ELR (cell line): ENCODE measurements at places on chromosomes 11 and 22.

- no peak for DNase-seq
These were observed 258.3 kb upstream of the ANO3 start for GRCh38 chr11:26073646-26074045.

GRCh38 chr11:128707681-128708080 is 13.8 kb downstream of the FLI1 start:
- peak; percentile 83 for DNase-seq

GRCh38 chr11:66529655-66530054 is 16.2 kb downstream of the ZDHHC24 start:
- DNase-seq: no peak

GRCh38 chr22:21707677-21708076 is 27.9 kb downstream of the YPEL1 start:
- DNase-seq: no peak

DNA sequence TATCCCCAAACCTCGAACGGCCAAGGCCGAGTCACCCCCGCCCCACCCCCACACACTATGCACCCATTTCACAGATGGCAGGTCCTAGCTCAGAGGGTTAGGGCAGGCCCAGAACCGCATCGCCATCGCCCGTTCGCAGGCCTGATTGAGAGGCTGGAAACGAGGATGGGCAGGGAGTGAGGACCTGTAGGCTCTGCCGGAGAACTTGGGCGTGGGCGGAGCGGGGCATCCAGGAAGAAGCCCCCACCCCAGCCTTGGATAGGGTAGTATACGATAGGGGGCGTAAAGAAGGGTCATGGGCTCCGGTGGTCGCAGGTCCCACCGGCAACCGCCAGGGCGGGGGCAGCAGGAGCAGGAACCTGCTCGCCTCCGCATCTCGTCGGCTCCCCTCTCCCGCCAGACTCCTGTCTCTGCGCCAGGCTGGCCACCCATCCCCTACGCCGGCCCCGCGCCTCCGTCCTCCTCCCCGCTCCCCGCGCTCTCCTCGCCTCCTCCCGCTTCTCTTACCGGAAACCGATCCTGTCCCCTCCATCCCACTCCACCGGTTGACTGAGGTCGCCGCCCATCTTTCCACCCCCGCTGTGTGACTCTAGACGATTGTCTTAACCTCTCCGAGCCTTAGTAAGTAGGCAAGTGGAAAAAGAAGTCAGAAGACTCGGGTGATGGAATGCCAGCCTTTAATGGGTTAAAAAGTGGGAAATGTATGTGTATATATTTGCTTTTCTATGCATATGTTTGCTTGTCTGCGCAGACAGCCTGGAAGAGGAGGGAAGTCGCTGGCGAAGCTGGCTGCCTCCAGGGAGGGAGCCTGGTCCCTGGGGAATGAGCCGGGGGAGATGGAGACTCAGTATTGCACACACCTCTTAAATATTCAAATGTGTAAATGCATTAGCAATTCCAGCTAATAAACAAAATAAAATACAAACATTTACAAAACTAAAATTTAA is 52.8 kb downstream of the CYTH4 start:
- DNase-seq: no peak

DNA sequence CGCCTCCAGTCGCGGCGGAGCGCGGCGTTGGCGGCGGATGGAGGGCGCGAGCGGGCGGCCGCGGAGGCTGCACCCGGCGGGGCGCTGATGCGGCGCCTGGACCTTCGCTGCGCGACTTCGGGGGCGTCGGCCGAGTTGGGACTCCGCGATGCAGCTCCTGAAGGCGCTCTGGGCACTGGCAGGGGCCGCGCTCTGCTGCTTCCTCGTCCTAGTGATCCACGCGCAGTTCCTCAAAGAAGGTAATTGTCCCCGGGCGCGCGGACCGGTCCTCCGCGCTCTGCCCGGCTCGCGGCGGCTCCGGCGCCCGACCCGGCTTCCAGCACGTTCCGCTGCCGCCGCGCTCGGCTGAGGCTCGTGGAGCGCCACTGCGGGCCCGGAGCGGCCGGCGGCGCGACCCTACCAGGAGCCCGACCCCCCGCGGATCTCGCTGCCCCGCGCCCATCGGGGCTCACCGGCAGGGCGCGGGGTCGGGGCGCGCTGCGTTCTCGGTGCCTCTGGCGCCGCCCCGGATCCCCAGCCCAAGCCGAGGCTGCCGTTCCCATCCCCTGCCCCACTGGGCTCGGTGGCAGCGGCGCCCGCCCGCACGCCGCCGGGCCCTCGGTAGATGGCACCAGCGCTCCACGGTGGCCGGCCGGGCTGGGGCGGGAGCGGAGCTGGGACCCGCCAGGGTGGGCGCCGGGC is 1251.2 kb downstream of the BRD1 start:
- DNase-seq: no peak

DNA sequence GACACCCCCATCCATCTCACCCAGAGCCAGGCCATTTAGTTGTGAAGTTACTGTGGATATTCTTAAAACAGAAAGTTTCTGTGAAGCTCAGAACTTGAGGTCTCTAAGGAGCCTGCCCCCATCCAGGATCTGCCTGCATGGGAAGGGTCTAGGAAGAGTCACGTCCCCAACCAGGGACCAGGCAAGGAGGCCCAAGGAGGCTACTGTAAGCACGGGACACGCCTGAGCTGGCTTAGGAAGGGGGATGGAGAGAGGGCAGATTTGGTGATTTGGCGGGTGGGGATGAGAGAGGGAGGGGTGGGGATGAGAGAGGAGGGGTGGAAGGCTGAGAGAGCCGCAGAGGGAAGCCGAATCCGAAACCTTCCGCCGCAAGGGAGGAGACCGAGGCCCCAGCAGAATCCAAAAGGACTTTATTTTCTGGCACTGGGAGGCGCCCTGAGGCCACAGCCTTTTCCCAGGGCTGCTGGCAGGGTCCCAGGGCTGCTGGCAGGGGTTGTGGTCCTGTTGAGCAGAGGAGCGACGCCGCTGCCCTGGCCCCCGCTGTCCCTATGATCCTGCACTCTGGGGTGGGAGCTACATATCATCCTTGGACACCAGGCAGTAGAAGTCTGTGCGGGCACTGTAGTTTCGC is 9.4 kb downstream of the SIGIRR start:
- DNase-seq: no peak

DNA sequence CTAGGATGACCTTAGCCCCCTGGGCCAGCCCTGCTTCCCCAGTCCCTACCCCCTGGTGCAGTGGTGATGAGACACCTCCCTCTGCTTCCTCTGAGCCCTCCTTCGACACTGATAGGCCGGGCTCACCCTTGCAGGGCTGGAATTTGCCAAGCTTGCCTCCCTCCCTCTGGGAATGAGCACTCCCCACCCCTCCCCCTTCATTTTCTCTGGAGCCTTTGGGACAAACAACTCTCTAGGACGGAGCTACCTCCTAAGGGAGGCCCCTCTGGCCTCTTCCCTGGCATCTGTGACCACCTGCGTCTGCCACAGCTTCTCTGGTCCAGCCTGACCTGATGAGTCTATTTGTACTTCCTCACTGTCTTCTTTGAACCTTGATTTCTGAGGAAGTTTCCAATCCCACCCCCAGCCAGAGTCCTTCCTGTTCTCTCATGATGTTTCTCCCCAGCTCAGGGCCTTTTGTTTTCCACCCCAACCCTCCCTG is 53.3 kb upstream of the ADA2 start:
- DNase-seq: no peak

GRCh38 chr11:19368726-19369375 is 128.1 kb upstream of the E2F8 start:
- DNase-seq: peak; percentile 41

- no peak for DNase-seq
These were observed 6.3 kb upstream of the SEZ6L start for GRCh38 chr22:26162926-26163325.

DNA sequence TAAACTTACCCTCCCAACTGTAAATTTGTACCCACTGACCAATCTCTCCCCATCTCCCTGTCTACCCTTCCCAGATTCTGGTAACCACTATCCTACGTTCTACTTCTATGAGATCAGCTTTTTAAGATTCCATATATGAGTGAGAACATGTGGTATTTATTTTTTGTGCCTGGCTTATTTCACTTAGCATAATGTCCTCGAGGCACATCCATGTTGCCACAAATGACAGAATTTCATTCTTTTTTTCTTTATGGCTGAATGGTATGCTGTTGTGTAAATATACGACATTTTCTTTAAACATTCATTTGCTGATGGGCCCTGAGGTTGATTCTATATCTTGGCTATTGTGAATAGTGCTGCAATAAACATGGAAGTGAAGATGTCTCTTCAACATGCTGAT is 74.7 kb upstream of the RRM1 start:
- DNase-seq: no peak

GRCh38 chr11:99383648-99384245 is 363.0 kb downstream of the CNTN5 start:
- no peak for DNase-seq

DNA sequence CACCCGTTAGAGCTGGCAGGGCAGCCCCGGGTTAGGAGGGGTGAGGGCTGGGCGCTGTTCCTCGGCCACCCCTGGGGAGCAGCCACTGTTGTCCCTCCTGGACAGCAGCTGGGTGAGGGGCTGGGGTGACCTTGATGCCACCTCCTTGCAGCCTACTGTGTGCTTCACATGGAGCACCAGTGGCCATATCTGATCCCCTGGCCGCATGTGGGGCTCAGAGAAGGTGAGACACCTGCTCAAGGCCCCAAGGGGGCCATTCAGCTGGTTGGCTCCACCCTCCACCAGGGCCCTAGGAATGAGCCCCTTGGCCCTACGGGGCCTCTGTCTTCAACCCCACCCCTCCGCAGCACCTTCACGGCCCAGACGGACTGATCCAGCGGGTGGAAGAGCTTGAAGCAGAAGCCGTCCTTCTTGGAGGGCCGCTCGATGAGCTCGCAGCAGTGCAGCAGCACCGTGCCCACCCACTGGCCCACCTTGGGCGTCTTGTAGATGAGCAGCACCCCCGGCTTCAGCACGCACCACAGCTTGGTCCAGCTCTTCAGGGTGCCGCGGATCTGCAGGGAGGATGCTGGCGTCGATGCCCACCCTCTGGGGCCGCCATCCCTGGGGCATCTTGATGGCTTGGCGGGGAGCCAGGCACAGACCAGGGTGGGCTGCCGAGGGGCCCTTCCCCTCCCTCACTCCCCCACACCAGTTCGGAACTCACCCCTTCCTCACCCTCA is 44.9 kb downstream of the OSBPL5 start:
- no peak for DNase-seq

DNA sequence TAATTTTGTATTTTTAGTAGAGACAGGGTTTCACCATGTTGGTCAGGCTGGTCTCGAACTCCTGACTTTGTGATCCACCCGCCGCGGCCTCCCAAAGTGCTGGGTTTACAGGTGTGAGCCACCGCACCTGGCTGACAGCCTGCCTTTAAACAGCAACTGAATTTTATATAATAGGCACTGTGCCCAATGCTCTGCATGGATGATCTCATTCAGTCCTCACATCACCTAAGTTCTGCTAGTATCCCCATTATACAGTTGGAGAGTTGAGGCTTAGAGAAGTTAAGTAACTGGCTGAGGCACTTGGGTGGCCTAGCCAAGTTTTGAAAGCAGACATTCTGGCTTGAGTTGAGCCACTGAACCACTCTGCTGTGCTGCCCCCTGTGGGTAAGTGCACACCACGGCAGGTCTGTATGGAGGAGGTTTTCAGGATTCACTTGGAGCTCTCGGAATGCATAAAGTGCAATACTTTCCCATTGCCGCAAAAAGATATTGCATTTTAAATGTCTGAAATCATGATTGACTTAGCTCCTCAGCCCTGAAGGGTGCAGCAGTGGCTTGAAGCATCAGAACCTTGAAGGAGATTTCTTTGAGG is 112.4 kb downstream of the LDLRAD3 start:
- peak; percentile 48 for DNase-seq

- DNase-seq: no peak
These were observed 53.7 kb downstream of the DSCAML1 start for GRCh38 chr11:117743121-117743815.

DNA sequence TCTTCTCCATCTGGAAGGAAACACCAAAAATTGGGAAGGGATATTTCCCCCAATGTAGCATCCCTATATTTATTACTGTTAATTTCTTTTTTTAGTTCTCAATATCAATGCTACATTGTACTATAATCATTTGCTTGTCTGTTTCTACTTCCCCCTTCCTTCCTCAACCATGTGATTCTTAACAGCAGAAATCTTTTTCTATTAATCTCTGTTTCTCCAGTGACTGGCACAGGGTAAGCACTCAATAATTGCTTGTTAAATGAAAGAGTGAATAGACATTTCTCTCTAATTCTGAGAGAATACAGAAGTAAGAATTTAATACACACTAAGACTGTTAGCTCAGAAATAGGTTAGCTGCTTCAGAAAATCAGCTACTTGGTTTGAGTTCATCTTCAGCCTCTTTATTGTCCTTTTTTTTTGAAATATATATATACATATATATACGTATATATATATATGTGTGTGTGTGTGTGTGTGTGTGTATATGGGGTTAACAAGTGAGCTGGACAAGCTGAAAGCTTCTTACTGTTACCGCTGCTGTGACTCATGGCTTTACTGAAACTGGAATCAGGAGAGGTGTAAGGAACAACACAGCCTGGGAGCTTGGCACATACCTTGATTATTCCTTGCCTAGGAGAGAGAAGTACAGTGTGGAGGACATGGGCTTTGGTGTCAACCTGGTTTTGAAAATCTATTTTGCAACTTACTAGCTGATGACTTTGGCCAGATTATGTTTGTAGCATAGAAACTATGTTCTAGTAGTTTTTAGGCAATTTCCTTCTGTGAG is 26.2 kb upstream of the PDE3B start:
- DNase-seq: no peak

GRCh38 chr11:123681030-123681429 is 26.6 kb upstream of the SCN3B start:
- DNase-seq: no peak

- DNase-seq: no peak
These were observed 281.8 kb downstream of the ETS1 start for GRCh38 chr11:128305588-128305987.

DNA sequence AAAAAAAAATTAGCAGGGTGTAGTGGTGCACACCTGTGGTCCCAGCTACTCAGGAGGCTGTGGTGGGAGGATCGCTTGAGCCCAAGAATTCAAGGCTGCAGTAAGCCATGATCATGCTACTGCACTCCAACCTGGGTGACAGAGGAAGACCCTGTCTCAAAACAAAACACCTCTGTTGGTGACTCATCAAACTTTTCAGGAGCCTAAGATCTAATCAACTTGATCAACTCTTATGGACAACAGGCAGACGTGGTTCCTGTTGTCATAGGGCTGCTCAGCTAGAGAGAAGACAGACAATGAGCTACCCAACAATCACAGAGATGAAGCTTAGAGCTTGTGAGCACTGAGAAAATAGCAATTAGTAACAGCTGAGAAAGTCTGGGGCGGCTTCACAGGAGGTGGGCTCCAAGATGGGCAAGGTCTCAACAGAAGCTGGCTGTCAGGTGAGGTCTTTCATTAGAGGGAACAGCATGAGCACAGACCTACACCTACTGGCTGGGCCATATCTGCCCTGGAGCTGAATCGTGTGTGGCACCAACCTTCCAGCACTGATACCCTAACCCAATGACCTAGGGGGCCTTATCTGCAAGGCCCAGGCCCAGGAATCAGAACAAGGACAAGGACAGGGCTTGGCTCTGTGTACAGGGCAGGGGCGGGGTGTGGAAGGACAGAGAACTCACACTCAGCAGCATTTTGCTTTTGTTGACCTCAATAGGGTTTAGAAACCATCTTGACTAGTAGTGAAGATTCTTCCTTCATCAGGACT is 7.2 kb upstream of the UCP3 start:
- no peak for DNase-seq

GRCh38 chr11:134949121-134950090 is 537.4 kb upstream of the B3GAT1 start:
- DNase-seq: peak; percentile 22
